ENCODE measurements at places on chromosomes 1 and 21.
A peak's percentile ranks its signal among the peaks of the same experiment; 100 is the strongest.

- no peak for DNase-seq
These were observed 53.5 kb upstream of the TARBP1 start for GRCh38 chr1:234532503-234532922.

- DNase-seq, result peak; percentile 47
These were observed 102.3 kb upstream of the TIAM1 start for GRCh38 chr21:31446226-31446855.

DNA sequence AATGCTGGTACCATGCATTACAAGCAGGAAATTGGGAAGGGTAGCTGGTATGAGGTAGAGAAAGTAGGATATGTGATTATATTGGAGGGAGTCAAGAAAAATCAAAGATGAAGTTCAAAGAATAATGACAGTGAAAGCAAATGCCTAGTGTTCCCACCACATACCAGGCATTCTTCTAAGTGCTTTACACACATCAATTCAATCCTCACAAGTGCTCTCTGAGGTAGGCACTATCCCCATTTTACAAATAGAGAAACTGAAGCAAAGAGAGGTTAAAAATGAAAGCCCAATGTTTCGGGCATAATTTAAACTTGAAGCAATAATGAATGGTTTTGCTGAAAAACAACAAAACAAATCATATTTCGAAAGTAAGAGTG, 40.1 kb upstream of the MCOLN3 start:
- DNase-seq, result no peak

GRCh38 chr1:33257772-33258712, 1.8 kb downstream of the ZNF362 start:
- DNase-seq, result no peak

DNA sequence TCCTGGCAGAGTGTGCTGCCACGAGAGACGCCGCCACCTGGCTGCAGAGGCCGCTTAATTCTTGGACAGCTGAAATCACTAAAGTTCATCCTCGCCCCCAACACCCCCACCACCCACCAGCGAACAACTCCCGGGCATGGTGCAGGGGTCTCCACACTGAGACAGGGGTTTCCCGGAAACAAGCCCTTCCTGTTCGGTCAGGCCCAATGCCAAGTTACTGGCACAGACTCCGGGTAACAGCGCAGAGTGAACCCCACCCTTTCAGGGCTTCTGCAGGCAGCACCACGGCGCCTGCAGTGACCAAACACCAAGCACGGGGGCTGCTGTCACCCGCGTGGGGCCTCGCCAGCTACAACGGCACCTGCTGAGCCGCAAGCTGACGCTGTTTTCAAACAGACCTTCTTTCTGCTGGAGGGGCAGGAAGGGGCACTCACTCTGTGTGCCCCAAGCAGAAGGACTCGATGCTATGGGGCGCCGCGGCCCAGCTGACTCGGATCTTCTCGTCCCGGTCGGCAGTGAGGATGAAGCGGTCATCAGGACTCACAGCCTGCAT, 17.4 kb downstream of the WDR4 start:
- DNase-seq, result no peak

GRCh38 chr1:7893529-7894180, 40.8 kb upstream of the UTS2 start:
- DNase-seq, result no peak

GRCh38 chr1:52592637-52593323, 9.4 kb upstream of the GPX7 start:
- DNase-seq, result no peak

- DNase-seq, result peak; percentile 10
These were observed 2.0 kb downstream of the LORICRIN start for GRCh38 chr1:153261281-153262069.

- no peak for DNase-seq
These were observed 216.0 kb downstream of the DYRK1A start for GRCh38 chr21:37582590-37582989.

- DNase-seq, result peak; percentile 54
These were observed at the start of gene TNFRSF25 for GRCh38 chr1:6466023-6466422. TSS of gene TNFRSF25 (minus strand) at chr1:6466173. CDS start at chr1:6466107, 66 bp downstream.

DNA sequence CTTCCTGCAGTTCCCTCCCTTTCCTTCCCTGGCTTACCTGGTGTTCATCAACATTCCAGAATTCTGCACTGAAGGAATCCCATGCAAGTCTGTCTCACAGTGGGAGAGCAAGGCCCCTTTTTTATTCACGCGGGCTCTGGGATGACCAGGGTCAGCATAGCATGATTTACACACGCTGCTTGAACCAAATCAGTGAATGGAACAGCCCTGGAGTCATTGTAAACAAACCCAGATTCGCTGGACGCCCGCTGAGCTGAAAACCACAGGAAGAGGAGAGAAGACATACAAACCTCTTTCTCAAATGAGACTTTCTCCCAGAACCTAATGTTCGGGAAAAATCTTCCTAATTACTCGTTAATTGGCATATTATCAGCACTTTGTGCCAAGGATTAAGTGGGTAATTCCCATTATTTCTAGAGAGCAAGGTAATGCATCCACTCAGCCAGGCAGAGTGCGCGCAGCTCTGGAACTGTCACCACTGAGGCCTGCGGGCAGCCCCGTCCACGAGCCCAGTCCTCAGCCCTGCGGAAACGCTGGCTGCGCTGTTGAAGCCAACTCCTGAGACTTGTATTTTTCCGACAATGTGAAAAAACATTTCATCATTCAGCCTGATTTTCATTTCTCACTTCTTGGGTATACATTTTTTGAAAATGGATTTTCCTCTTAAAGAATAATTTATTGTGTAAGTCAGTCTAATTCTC, 140.0 kb downstream of the ETS2 start:
- DNase-seq, result no peak

GRCh38 chr21:39504230-39504629, 52.5 kb downstream of the SH3BGR start:
- DNase-seq, result no peak

DNA sequence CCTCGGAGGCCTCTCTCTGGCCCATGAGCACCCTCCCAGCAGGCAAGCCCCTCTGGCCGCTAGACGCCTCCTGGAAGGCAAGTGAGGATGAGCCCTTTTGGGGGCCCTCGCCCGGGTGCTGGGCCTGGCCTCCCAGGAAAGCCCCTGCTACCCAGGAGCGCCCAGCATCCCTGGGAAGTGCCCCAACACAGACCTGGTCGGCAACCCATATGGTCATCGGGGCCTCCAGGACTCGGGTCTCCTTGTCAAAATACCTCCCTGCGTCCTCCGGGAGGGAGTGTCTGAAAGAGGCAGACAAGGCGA, 21.0 kb upstream of the TMEM52 start:
- no peak for DNase-seq
